Activated CD4-positive, alpha-beta T cell treated with anti-CD3 and anti-CD28 coated beads, Interleukin-10, Interleukin-2, amounts not matched to agents 100 ng/mL and 50 ng/mL, durations not matched to agents 16 hours and 8 hours (primary cell): ENCODE measurements at places on chromosomes 6 and 20.

DNA sequence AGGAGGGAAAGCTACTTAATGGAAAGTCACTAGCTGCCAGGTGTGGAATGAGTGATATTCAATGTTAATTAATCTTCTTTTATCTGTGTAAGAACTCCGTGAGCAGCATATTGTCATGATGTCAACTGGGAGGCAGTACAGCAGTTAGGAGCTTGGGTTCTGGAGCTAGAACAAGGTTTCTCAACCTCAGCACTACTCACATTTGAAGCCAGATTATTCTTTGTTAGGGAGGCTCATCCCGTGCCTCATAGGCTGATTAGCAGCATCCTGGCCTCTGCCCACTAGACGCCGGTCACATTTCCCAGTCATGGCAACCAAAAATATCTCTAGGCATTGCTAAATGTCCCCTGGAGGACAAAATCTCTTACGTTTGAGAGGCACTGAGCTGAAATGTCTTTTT, 41.2 kb downstream of the BCAS1 start:
- DNase-seq: no peak

- no peak for DNase-seq
Observed at GRCh38 chr6:118739696-118740353, 88.4 kb upstream of the CEP85L start.

DNA sequence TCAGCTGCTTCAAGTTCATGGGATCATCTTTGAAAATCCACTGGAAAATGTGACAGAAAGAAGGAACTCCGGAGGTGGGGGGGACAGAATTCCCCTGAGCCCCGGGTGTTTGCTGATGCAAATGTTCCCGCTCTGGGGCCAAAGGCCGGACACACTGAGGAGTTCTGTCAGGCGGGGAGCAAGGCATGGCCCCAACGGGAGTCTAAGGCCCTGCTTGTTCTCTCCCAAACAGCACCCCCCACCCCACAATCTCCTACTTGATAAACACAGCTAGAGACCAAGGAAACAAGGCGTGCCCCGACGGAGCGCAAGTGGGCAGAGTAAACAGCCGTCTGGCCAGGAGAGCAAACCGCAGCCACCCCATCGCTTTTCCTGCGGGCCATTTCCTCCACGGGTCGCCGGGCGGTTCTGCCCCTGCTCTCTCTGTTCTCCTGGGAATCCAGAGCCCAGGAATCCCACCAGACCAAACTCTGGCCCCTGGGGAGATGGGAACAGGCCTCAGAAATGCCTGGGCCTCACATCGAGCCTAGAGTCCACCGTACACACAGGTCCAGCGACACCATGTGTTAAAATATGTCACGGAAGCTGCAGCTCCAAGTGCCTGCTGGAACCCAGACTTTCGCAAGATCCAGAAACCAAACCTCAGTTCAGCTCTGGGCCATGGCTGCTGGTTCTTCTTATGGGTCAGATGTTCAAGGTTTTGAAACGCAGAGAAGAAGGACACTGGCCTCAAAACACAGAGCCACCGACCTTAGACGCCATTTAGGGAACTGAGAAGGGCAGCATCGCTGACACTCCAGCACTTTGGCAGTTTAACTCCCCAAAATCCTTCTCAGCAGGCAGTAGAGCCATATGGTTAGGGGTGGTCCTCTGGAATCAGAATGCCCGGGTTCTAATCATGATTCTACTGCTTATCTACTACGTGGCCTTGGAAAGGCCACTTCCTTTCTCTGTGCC, 104.2 kb downstream of the PREX1 start:
- no peak for DNase-seq

DNA sequence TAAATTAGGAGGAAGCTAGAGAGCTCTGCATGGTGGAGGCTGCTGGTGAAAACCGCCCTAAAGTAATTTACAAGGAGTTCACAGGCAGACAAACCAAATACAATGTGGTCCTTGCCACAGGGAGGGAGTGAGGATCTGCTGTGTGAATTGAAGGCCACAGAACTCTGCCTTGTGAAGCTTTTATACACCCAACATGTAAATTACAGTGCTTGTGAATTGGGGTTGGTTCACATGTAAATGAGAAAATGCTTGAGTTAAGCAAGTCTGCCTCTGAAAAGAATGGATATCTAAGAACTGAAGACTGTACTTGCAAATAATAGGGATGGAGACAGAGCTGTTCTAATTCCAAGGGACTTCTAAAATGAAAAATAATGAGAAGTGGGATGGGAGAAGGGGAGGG, 194.2 kb downstream of the SLC35F1 start:
- DNase-seq: no peak

DNA sequence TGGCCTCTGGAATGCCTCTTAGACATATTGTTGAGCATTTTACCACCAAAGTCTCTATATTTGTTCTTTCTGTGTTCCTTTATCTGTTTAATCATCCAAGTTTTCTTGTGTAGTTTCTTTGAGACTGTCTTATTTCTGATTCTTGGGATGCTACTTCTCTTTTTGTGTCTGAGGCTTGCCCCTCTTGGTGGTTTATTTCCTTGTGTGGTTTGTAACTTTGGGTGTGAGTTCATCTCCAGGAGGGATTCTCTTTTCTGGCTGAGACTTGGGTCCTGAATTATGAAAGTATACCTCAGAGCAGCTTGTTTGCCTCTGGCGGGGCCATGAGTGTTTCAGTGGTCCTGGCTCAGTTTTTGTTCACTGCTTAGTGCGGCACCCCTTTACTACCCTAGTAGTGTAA, 33.9 kb downstream of the PPARD start:
- DNase-seq: no peak
